ENCODE measurements at places on chromosomes 3 and 15.

GRCh38 chr15:80234883-80235282 lies 17.1 kb downstream of the CTXND1 start:
- DNase-seq, result no peak

GRCh38 chr15:69946870-69947269 lies 150.8 kb downstream of the TLE3 start:
- DNase-seq, result no peak

- DNase-seq, result no peak
Observed at GRCh38 chr15:67715170-67715569, 110.1 kb upstream of the SKOR1 start.

- DNase-seq, result no peak
Observed at GRCh38 chr3:56296361-56296760, 171.9 kb downstream of the ERC2 start.

DNA sequence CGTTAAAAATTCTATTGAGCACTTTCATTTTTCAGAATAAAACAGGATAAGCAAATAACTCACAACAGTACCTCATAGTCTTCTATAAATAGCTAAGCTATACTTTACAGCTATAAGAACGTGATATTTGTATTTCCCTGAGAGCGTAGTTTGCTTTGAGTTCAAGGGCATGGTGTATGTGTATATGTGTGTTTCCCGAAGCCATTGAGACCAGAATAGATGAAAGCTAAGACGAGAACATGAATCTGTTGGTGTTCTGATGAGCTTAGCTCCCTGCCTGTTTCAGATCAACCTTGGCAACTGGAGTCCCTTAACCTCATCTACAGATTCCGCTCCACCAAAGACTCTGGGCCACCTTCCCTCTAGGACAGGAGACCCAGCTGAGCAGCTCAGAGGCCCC lies 59.5 kb upstream of the MCF2L2 start:
- no peak for DNase-seq

GRCh38 chr3:175896655-175897054 lies 1037.5 kb downstream of the NAALADL2 start:
- no peak for DNase-seq

DNA sequence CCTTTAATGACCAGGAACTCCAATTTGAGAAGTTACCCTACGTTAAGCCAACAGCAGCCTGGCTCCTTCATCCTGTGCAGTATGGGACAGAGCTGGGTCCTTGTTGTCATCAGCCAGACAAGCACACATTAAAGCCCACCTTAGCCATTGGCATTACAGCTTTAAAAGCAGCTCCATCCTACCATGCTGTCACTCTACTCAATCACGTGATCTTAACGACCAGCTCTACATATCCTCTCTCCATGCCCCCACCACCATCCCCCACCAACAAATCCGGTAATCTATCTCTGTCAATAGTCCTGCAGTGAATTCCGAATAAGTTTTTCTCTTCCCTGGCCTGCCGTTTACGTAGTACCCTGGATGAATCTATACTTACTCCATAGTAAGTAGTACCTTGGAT lies 82.9 kb upstream of the DGKG start:
- DNase-seq, result no peak

GRCh38 chr3:69451594-69451993 lies 65.7 kb upstream of the FRMD4B start:
- DNase-seq, result no peak

- no peak for DNase-seq
Observed at GRCh38 chr3:146575636-146576035, 29.5 kb downstream of the PLSCR5 start.

GRCh38 chr3:23430781-23431398 lies 227.8 kb downstream of the UBE2E2 start:
- DNase-seq, result no peak

DNA sequence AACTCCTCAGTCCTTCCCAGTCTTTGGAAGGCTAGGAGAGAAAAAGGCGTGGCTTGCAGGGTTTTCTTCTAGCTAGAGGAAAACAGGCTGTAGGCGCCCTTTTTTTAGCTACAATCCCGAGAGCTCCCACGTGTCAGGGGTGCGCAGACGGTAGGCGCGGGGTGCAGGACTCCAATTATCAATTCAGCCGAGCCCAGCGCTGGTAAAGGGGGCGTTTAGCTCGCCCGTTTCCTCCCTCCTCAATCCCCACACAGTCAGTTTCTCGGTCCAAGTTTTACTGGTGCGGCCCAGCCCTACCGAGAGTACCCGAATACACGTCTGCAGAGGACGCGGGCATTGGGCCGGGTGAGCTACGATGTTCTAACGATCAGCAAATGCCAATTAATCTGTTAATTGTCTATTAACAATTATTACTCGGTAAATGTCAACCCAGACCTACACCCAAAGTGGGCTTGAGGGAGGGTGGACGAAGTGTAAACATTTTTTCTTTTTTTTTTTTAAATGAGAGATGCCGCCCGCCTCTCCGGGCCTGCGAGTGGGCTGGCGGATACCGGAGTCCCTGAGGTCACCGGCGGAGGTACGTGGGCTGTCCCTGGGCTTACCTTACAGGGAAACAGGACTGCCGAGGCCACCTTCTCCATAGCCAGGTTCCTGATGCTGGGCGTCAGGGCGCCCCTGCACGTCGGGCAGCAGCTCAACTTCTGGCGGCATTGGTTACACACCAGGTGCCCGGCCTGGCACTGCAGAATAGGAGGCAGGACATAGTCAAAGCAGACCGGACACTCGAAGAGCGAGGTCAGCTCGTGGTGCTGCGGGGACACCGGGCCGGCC lies 923 bp downstream of the SIAH2 start:
- no peak for DNase-seq

DNA sequence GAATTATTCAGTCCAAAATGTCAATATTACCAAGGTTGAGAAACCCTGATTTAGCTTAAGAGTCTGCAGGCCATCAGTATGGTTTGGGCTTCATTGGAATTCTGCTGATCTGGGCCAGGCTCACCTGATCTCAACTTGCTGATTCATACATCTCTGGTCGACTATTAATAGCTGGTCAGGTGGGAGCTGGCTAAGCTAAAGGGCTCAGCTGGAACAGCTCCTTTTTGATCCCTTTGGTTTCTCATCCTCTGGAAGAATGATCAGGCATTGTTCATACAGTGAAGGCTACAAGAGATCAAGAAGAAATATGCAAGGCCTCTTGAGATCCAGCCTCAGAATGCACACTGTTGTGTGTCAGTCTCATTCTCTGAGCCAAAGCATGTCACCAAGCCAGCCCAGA lies 123.3 kb upstream of the MME start:
- DNase-seq, result no peak

Data from stimulated activated CD8-positive, alpha-beta memory T cell treated with anti-CD3 and anti-CD28 coated beads, Interleukin-15, amount 100 ng/mL, for 4 hours (primary cell).